ENCODE measurements at places on chromosomes 1 and 21. TPM values are rescaled to one million over a fixed set of nuclear protein-coding genes. Genes with fewer than 3 reads are reported as not detected.

- no peak for DNase-seq
Observed at GRCh38 chr21:21290751-21291150, 292.5 kb downstream of the NCAM2 start.

GRCh38 chr1:145877923-145878486 is 7.7 kb downstream of the ANKRD35 start:
- no peak for DNase-seq

- no peak for DNase-seq
Observed at GRCh38 chr1:178461701-178462100, 35.1 kb downstream of the CLEC20A start.

The EPB41 gene
- 22.0 TPM for total RNA-seq

The CACNA1S gene
- total RNA-seq, result not detected

Measured in heart right ventricle (tissue), 16 donors.